ENCODE measurements at places on chromosomes 11 and 22.
A peak's percentile ranks its signal among the peaks of the same experiment; 100 is the strongest.

- DNase-seq, result no peak
Measured at GRCh38 chr22:26593763-26594162, 3.8 kb upstream of the TPST2 start.

GRCh38 chr11:207863-208180 lies 314 bp downstream of the RIC8A start:
- DNase-seq, result no peak

DNA sequence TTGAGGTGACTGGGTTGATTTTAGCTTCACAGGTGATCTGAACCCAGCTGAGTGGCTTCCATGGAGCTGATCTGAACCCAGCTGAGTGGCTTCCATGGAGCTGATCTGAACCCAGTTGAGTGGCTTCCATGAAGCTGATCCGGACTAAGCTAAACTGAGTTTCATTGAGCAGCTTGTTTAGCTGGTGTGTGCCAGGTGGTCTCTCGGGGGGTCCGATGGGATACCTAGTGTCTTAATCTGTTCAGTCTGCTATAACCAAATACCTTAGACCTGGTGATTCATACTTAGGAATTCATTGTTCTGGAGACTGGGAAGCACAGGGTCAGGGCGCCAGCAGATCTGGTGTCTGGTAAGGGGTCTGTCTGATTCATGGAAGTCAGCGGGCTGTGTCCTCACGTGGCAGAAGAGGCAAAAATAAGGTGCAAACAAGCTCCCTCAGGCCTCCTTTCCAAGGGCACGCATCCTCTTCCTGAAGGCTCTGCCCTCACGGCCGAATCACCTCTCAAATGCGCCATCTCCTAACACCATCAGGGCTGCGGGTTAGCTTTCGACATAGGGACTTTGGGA lies 52.5 kb upstream of the KCNQ1OT1 start:
- DNase-seq, result peak; percentile 41

DNA sequence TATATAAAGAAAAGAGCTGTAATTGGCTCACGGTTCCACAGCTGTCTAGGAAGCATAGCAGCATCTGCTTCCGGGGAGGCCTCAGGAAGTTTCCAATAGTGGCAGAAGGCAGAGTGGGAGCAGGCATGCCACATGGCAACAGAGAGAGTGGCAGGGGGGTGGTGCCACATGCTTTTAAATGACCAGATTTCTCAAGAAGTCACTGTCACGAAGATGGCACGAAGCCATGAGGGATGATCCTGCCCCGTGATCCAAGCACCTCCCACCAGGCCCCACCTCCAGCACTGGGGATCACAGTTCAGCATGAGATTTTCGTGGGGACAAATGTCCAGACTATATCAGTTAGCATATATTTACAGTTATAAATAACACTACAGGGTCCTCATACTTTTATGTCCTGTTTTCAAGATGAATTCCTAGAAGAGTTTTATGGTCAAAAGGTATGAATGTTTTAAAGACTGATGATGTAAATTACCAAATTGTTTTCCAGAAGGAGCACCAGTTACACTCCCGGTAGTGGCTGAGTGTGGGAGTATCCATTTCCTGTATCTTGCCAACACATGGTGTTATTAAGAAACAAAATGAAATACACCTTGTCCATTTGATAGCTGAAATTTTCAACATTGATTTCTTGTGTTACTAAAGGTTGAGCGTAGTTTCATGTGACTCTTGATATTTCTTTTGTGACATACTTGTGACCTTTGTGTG lies 19.2 kb downstream of the FAM118A start:
- no peak for DNase-seq

DNA sequence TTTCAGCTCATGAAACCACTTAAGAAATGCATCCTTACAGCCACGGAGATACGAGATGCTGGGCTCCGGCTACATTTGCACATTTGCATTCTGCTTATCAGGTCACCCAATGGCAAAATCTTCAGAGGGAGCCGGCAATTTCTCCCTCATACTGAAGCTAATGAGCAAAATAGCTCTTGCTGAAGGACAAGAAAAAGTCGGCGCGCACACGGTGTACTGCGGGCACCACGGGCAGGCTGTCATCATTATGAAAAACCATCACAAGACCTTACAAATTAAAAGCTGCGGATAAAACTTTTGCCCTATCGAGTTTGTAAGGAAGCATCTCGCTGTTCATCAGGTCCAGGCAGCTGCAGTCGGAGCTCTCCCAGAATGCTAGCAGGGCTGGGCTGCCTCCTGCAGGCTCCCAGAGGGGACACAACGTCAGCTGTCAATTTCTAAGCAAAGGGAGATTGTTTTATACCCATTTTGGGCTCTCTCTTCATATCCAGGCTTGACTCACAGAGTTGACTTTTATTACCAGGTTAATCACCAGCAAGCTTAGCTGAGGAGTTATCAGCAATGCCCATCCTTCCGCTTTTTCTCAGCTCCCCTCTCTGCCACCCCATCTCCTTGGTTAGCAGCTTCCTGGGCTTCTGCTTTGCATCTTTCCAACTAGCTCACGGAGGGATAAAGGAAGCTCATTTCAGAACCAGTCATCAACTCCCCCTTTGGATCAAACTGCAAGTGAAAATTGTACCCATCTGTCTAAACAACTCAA lies 375.1 kb downstream of the OPCML start:
- DNase-seq, result no peak

DNA sequence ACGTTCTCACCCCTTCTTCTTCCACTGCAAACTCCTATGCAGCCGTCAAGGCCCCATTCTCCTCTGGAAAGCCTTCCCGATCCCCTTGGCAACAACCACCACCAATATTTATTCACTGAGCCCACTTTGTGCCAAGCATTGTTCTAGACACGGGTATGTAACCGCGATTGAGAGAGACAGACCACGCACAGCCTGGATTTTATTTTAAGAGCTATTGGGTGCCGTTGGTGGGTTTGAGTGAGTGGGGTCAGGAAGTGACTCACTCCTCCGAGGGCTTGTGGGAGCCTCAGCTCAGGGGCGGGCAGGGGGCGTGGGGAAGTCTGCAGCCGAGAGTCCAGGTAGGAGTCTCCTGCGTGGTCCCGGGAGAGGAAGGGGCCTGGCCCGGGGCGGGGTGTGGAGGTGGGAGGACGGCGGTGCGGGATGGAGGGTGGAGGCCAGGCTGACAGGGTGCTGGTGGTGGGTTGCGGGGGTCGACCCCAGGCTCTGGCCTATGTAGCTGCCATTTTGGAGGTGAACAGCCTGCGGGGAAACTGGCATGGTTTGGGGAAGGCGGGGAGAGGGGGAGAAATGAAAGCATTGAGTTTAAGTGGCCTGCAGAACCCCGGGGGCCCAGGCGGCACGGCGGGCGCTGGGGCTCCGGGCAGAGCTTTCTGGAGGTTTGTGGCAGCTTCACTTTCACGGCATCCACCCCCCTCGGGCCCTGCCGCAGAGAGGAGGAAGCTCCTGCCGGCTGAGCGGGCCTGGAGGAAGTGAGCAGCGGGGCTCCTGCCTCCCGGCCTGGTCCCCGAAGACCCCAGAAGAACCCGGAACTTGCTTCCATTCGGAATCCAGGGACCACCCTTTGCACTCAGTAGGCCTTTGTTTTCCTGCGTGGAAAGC lies 547 bp downstream of the PARVG start:
- DNase-seq, result no peak

GRCh38 chr11:28384418-28384817 lies 276.2 kb downstream of the METTL15 start:
- no peak for DNase-seq

- no peak for DNase-seq
Measured at GRCh38 chr11:76706667-76707066, 36.1 kb upstream of the LRRC32 start.

DNA sequence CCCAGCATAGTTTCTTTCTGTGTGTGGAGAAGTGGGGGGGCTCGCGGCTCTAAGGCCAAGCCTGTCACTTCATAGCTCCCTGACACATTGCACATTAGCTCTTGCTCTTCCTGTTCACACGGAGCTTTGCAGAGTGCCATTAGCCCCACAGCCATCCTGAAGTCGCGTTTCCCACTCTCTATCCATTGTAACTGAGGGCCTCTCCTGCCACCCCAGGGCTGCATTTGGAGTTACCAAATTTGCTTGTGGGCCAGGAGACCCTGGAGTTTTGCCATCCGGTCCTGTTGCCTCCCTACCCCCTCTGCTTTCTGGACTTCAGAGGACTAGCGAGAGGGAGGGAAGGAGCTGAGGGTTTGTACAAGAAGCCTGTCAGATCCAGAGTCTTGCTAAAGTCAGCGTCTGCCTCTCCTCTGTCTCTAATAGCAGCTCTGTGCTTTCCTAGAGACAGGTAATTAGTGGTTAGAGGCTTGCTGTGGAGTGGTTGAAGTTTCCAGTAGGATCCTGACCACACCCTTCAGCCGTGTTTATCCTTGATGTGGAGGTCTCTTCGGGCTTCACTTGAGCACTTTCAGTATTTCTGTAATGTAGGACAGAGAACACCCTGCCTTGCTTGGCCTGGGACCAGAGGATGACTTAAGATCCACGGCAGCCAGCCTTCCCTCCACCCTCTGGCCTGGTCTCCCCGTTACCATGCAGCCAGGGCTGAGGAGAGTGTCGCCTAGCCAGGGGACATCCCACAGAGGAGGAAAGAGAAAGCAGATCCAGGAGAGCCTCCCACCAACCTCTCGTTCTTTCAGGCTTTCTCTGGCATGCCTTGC lies 14.1 kb downstream of the DCPS start:
- DNase-seq, result peak; percentile 87

DNA sequence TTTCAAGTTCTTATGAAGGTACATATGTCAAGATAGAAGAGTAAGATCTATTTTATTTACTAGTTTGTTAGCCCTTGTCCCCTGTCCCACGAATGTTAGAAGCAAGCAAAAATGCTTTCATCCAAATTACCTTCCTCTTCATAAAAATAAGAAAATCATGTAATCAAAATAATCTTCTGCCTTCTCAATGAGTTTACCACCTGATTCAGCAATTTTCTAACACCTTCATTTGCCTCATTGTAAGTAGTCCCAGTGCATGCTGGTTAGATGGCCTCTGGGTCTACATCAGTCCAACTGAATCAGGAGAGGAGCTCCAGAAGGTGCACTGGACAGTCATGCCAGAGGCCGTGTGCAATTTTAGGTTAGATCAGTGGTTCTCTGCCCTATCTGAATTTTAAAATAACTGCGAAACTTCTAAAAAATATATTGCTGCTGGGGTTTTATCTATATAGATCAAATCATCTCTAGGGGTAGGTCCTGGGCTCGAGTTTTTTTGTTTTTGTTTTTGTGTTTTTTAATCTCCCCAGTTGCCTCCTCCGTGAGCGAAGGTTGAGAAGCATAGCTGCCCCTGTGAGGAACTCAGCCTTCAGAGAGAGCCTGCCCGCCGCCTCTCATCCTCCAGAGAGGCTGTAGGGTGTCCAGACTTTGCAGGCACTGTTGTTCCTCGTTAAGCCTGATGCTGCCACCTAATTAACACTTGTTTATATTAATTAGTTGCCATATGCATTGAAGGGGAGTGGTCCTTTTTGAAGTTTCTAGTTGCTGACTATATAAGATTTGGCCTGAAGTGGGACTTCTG lies 32.2 kb downstream of the C22orf31 start:
- DNase-seq, result peak; percentile 41

- no peak for DNase-seq
Measured at GRCh38 chr22:34297536-34298120, 377.4 kb upstream of the LARGE1 start.

GRCh38 chr22:20312396-20313191 lies 7.3 kb downstream of the DGCR6L start:
- DNase-seq, result no peak

DNA sequence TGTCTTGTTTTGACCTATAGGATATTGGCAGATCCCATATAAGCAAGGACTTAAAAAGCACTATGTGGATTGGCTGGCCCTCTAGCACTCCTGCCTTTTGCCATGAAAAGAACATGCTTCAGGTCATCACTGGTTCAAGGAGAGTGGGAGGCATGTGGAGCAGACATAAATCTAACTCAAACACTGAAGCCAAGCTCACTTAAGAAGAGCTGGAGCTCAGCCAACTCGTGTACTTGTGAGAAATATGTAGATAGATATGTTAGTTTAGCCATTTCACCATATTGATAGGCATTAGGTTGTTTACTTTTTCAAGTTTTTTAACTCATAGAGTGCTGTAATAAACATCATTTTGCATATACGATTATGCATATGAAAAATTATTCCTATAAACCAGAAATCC lies 19.9 kb upstream of the BBOX1 start:
- no peak for DNase-seq

DNA sequence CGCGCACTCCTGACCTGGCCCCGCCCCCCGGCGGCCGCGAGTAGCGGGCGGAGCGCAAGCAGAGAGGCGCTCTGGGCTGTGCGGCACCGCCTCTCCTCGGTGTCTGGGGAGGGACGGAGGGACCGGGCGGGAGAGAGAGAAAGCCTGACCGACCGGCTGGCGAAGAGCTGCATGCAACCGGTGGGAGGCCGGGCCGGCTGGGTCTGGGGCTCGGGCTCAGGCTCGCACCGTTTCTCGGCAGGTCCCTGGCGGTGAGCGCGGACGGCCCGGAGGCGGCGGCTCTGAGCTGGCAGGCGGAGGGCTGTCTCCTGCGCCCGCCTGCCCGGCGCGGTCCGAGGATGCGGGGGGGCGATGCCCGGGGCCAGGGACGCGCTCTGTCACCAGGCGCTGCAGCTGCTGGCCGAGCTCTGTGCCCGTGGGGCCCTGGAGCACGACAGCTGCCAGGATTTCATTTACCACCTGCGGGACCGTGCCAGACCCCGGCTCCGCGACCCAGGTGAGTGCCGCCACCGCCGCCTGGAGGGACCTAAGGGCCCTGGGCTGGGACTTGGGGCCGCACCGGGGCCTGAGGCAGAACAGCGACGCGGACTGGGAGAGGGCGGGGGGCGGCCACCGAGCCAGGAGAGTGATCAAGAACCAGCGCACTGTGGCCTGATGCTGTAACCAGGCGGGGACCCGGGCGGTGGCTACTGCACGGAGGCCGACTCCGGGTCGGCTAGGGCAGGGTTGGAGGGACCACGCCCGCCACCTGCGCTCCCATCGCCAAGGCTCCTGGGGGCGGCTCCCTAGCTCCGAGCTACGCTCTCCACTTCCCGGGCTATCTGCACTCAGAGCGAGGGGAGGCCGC lies at the start of gene SYT9:
Gene SYT9, plus strand, starts transcription at position 69 of the 847 bp plus-strand sequence. Its CDS starts 283 bp downstream, at position 352.
- DNase-seq, result no peak

GRCh38 chr22:21038405-21038804 lies 6.0 kb upstream of the SLC7A4 start:
- DNase-seq, result no peak

GRCh38 chr11:124861670-124862069 lies 3.6 kb upstream of the ROBO3 start:
- no peak for DNase-seq

Data from SW480 (cell line).